ENCODE measurements at places on chromosomes 11 and 22.

DNA sequence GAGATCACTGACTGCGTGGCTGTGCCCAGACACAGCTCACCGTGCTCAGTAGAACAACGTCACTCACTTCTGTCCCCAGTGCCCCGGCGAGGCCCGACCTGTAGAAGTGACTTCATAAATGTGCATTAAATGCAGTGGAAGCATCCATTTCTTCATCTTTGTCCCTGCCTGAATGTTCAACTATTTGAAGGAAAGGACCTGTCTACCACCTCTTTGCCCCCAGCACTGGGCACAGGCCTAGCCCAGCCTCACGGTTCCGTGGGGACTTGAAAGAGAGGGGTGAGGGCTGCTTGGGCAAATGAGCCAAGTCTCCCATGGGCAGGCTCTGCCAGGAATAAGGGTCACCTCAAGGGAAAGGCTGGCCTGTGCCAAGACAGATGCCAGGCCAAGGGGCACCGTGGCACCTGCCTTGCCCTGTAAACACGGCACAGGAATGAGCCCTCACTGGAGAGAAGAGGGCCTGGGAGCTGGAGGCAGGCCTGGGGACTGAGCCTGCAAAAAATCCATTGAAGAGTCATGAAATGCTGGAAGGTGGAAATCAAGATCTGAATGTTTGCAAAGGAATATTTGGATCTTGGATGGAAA is 845.3 kb downstream of the BRD1 start:
- DNase-seq, result no peak

- DNase-seq, result no peak
Observed at GRCh38 chr11:112977755-112978154, 16.5 kb downstream of the NCAM1 start.

DNA sequence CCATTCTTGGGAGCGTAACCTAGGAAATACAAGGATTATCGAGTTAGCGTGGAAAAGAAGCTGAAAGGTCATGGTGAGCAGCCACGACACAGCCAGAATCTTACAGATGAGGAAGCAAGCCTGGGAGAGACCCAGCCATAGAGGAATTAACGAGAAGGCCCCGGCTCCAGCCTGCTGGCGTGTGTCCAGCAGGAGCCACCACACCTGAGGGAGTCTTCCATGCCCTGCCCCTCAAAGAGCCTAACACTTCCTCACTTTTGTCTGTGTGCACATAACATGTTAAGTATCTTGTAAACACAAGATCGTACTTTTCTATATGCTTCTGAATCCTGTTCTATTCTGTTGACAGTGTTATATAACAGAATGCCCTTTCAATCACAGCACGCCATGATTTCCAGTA is 18.1 kb downstream of the CECR2 start:
- DNase-seq, result no peak

GRCh38 chr11:70415191-70415590 is 16.9 kb downstream of the CTTN start:
- peak; percentile 17 for DNase-seq

GRCh38 chr22:50169181-50169759 is 1.3 kb upstream of the PANX2 start:
- no peak for DNase-seq

GRCh38 chr22:20607157-20607907 is 99.9 kb downstream of the MED15 start:
- DNase-seq, result no peak

GRCh38 chr11:109902764-109903433 is 190.3 kb upstream of the ZC3H12C start:
- no peak for DNase-seq

- DNase-seq, result no peak
Observed at GRCh38 chr11:127472505-127472904, 471.9 kb upstream of the KIRREL3 start.

DNA sequence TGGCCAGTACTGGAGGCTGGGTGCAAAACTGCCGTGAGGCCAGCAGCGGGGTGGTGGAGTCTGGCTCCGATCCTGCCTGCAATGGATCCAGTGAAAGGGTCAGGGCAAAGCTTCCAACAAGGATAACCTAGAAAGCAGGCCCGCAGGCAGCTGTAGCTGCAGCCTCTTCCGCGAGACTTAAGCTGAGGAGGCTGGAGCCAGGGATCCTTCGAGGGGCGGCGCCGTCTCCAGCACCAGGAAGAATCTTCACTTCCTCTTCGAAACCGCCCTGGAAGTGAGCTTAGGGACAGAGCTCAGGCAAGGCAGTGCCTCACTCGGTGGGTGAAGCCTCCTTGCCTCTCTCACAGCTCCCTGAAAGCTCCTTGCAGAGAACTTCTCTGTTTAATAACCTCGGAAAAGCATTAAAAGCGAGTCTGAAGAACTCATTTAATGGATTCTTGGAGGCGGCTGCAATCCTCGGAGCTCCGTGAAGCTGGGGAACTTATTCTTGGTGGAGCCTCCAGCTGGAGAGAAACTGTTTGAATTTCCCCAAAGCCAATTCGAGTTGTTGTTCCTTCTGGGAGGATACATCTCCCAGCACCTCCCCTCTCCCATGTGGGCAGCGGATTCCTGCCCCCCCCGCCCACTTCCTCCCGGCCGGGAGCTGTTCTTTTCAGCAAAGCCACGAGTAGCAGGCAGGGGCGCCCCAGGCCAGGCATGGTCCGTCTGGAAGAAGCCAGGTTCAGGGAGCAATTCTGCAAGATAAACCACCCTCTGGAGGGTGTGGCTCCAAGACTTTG is 169.9 kb downstream of the CTTN start:
- DNase-seq, result no peak

DNA sequence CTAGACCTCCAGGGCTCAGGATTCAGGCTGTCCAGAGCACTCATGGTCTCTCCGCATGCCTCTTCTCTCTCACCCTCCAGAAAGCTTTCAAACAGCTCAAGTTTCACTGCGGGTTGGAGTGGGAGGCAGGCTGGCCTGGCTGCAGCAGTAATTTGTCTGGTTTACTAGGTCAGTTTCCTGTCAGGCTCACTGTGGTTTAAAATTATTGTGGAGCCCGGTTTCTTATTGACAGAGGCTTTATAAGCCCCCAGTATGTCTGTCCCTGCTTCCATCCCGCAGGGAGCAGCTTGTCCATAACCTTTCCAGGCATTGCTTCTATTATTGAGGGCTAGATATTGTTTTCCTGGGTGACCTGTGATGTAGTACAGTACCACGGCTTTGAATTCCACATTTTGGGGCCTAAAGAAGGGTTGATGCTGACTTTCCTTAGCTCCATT is 235.3 kb upstream of the SORL1-AS1 start:
- no peak for DNase-seq

GRCh38 chr11:119157063-119157462 is 8.2 kb downstream of the ABCG4 start:
- no peak for DNase-seq

GRCh38 chr11:5809122-5809519 is 397 bp downstream of the OR52N2 start:
- no peak for DNase-seq

DNA sequence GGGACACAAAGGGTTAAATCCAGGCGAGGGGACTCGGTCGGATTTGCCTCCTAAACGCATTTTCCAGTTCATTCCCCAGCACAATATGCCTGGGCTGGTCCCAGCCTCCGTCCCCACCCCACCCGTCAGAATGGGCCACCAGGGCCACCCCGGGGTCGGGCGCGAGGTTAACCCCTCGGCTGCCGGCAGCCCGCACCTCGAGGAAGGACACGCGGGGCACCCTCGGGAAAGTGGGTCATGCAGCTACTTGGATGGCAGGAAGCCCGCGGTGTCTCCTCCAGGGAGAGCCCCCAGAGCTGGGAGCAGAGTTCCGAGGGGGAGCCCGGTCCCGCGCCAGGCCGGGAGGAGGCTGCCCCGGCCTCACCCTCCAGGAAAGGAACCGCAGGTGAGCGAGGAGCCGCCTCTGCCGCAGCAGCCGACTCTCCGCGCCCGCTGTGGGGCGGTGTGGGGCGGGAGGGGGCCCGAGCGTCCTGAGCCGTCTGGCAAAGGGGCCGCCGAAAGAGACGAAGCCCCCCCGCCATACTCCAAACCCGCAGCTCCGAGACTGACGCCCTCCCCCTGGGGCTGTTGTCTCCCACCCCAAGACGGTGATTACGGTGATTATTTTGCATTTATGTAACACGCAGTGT is 1.4 kb downstream of the NECTIN1 start:
- no peak for DNase-seq

DNA sequence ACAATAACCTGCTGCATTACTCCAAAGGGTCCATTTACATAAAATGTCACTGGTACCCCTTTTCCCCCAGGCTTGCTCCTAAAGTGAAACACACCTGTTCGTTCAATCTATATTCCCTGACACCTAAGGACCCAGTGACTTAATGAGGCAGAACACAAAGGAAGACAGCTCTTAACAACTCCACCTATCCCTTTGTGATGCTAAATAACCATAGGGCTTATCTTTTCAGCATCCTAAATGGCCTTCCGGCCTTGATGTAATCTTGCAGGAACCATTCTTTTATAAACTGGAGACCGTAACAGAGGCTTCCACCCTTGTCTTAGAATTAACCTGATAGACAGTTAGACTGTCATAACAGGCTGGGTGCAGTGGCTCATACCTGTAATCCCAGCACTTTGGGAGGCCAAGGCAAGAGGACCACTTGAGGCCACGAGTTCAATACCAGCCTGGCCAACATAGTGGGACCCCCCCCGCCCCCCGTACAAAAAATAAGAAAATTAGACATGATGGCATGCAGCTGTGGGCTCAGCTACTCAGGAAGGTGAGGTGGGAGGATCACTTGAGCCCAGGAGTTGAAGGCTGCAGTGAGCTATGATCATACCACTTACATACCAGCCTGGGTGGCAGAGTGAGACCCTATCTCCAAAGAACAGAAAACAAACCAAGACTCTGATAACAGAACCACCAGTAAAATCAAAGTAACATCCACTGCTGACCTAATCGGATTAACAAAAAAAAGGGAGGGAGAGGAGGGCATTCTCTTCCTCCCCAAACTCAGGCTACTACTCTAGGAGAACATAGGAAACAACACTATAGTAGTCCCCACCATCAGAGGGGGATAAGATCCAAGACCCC is 5.1 kb downstream of the CHEK2 start:
- no peak for DNase-seq

DNA sequence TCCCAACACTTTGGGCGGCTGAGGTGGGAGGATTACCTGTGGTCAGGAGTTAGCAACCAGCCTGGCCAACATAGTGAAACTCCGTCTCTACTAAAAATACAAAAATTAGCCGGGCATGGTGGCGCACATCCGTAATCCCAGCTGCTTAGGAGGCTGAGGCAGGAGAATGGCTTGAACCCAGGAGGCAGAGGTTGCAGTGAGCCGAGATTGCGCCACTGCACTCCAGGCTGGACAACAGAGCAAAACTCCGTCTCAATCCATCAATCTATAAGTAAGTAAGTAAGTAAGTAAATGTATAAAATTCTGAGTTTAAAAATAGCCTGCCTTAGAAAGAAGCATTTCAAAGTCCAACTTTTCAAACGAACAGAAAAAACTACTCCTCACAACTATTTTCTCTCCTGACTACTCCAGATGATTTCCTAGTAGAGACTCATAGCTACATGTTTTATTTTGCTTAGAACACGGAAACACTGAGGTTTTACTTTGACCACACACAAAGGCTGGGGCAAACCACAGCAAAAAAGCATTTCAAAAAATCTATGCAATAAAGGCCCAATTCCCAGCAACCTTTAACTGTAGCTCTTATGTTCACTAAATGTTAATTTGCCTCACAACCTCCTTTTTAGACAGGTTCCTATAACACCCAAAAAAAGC is 16.3 kb downstream of the SPTY2D1 start:
- DNase-seq, result no peak

Measured in T1000 (cell line).